ENCODE measurements at places on chromosomes 11 and 22. TPM values are rescaled to one million over a fixed set of nuclear protein-coding genes. Genes with fewer than 3 reads are reported as not detected.

The OVOL1 gene
- not detected for polyA plus RNA-seq

- no peak overlapping the region for H3K27ac ChIP-seq
- H3K36me3 ChIP-seq, result no peaks in the 10 kb centered on the region
- DNase-seq, result no peak
These were observed 41.0 kb downstream of the CSF2RB start for GRCh38 chr22:36954251-36955014.

GRCh38 chr11:47147250-47147649 lies 29.4 kb downstream of the ARFGAP2 start:
- H3K27me3 ChIP-seq, result no peaks in the 10 kb centered on the region
- no peak overlapping the region for H3K27ac ChIP-seq
- no peaks in the 10 kb centered on the region for H3K36me3 ChIP-seq
- DNase-seq, result no peak
- H3K4me1 ChIP-seq, result peaks cover 1% of the 10 kb centered on the region

DNA sequence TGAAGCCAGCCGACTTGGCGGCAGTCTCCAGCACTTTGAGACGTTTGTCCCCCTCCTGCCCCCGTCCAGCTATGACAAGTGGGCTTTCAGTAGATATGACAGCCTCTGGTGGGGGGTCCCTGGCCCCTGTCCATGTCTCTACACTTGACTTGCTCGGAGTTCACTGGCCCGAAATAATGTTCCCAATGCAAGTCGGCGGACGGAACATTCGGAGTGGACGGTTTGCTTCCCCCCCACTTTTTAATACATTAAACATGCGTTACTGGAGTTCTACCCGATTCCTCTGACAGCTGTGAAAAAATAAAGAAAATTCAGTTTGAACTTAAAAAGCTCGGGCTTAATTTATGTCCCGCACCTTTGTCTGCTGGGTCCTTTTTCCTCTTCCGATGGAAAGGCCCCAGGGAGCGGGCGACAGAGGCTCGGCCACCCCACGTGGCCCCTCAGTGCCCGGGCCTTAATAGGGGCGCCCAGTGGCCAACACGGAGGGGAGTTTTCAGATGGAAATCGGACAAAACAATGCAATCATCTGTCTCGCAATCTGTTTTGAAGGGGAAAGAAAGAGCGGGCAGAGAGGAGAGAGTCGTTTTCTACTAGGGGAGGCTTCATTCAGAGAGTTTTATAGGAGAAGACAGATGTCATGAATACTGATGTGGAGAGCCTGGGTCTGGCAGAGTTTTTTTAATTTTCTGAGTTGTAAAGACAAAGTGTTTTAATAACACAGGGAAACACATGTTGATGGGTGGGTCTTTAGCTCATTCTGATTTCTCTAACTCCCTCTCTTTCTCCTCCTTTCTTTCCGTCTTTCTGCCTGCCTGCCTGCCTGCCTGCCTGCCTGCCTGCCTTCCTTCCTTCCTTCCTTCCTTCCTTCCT lies 50.2 kb downstream of the SMIM38 start:
- H3K27me3 ChIP-seq, result no peaks in the 10 kb centered on the region
- no peaks in the 10 kb centered on the region for H3K36me3 ChIP-seq
- no peak overlapping the region for H3K27ac ChIP-seq
- H3K4me3 ChIP-seq, result no peak overlapping the region
- DNase-seq, result no peak

- no peaks in the 10 kb centered on the region for H3K4me1 ChIP-seq
- no peak for DNase-seq
- H3K4me3 ChIP-seq, result no peak overlapping the region
- no peak overlapping the region for H3K27ac ChIP-seq
- peaks cover 23% of the 10 kb centered on the region for H3K36me3 ChIP-seq
- H3K27me3 ChIP-seq, result no peaks in the 10 kb centered on the region
These were observed 27.0 kb downstream of the NAT10 start for GRCh38 chr11:34132261-34132965.
